ENCODE measurements at places on chromosomes 11 and 22. TPM values are rescaled to one million over a fixed set of nuclear protein-coding genes. Genes with fewer than 3 reads are reported as not detected.

Gene TRIM66
- 5.6 TPM for polyA plus RNA-seq

DNA sequence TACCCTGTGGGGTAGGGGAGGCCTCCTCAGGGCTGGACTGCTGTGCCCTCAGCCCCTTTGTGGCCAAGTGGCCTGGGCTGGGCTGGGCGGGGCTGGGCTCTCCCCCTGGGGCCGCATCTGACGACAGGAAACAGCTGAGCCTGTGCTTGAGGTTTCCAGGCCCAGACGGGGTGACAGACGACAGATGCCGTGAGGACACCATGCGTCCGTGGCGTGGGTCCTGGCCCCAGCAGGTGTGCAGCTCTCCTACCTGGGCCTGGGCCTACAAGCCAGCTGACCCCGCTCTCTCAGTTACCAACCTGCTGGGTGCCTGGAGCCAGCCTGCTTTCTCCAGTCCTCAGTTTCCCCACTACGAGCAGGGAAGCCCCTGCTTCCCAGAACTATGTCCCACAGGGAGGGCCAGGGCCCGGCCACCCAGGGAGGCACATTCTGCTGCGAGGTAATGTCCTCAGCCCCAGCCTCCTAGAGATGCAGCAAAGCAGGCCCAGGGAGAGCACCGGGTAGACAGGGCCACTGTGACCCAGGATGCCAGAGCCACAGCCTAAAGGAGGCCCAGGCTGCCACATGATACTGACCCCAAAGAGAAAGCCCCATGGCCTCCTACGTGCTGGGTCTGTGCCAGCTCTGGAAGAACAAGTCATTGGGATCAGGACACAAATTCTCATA, 181.3 kb downstream of the IGLL1 start:
- no peak for DNase-seq

DNA sequence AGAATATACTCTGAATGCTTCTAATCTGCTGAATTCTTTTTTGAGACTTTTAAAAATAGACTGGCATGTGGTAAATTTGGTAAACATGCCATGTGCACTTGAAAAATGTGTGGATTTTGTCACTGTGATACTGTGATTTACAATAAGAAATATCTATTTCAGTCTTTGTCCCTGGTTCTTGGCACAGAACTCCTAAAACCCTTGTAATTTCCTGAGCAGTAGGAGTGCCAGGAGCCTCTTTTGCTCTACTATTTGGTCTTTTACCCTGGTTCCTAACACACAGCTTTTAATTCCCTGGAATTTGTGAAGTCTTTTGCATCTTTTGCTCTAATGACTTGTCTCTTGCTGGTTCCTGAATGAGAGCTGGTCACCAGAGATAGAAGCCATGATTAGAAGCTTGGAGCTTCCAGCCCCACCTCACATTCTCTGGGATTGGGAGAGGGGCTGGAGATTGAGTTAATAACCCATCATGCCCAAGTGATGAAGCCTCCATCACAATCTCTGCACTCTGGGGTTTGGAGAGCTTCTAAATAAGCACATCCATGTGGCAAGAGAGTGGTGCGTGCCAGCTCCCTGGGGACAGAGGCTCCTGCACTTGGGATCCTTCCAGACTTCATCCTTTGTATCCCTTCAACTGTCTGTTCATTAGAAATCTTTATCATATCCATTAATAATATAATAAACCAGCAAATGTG, 27.2 kb upstream of the SYT13 start:
- no peak for DNase-seq

DNA sequence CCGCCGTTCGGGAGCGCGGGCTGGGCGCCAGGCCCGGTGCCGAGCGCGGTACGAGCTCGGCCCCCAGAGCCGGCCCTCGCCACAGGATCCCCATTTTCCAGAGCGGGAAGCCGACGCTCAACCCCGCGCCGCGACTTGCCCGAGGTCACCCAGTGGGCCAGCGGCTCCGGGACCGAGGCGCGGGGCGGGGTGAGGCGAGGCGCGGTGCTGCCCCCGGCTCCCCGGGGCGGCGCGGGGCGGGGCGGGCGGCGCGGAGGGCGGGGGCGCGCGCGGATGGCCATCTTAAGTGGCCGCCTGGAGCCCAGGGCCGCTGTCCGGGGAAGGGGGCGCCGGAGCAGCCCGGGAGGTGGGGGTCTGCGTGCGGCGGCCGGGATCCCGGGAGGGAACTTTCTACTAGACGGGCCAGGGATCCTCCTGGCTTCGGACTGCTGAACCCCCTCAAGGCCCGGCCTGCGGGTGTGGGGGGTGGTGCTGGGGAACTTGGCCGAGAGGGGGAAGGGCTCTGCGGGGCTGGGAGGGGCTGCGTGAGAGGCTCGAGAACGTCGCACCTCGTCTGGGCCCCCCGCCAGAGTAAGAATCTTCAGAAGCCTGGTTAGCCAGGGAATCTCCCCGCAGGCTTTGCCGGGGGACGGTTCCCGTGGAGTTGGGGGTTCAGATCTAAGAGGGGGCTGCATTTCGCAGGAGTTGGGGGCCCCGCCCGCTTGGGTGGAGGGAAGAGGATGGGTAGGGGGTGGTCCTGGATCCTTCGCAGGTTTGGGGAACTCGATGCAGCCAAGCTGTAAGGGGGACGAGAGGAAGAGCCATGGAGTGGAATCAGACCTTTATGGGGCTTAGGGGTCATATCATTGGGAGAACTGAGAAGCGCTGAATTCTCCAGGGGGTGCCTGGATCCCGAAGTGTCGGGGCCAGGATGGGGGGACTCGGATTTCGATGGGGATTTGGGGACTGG, 678 bp upstream of the INPPL1 start:
- peak; percentile 13 for DNase-seq

DNA sequence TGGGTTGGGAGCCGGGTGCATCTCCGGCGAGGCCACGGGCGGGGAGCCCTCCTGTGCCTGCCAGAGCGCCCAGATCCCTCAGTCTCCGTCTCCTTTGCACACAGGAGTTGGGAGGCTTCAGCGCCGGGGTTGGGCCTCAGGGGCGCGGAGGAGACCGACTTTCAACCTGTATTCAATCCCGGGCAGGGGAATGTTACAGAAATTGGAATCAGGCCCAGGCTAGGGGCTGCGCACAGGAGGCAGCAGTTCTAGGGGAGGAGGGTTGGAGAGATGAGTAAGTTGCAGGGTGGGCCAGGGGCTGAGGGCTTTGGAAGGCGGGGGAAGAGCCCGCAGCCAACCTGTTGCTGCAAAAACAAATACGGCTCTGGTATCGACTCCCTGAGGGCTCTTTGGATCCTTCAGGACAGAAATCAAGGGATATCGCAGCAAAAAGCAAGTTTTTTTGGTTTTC, 640 bp upstream of the KCNA4 start:
- no peak for DNase-seq

DNA sequence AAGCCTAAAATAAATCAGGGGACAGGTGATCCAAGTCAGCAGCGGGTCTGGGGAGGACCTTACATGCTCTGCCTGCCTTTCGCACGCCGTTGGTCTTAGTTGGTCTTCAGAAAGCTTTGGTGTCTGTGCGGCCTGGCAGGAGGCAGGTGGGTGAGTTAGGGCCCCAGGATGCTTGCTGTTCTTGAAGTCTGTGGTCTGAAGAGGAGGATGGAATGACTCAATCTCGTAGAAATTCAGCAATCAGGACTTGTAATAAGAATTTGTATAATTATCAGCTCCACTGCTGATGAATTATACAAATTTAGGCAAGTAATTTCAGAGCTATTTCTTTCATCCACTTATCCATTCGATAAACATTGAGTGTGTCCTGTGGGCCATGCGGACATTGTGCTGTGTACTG, 138.5 kb downstream of the FEZ1 start:
- no peak for DNase-seq

DNA sequence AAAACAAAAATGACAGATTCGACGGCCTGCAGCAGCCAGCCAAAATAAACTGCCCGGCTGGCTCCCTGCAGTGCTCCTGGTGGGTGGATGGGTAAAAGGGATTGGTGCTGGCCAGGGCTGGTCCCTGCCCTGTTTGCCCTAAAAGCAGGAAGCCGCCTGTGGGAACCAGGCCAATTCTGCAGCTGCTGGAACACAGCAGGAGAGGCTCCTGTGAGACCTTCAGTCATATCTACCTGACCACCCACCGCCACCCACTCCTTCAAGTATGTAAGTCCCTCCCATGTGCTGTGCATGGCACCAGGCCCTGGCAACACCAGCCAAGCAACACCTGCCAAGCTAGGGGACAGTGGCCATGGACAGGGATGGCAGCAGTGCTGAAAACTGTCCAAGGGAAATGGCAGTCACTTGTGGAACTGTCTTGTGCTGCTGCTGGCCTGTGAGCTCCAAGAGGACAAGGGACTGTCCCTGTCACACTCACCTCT, 48.7 kb upstream of the ARFGAP3 start:
- no peak for DNase-seq

- DNase-seq: no peak
Measured at GRCh38 chr11:116117331-116118137, 613.3 kb upstream of the CADM1 start.

- no peak for DNase-seq
Measured at GRCh38 chr11:12284316-12285050, 92.9 kb upstream of the PARVA start.

Gene RASSF10
- polyA plus RNA-seq: not detected

Gene AQP11
- 1.2 TPM for polyA plus RNA-seq

GRCh38 chr22:28021998-28022660, 103.1 kb upstream of the PITPNB start:
- no peak for DNase-seq

DNA sequence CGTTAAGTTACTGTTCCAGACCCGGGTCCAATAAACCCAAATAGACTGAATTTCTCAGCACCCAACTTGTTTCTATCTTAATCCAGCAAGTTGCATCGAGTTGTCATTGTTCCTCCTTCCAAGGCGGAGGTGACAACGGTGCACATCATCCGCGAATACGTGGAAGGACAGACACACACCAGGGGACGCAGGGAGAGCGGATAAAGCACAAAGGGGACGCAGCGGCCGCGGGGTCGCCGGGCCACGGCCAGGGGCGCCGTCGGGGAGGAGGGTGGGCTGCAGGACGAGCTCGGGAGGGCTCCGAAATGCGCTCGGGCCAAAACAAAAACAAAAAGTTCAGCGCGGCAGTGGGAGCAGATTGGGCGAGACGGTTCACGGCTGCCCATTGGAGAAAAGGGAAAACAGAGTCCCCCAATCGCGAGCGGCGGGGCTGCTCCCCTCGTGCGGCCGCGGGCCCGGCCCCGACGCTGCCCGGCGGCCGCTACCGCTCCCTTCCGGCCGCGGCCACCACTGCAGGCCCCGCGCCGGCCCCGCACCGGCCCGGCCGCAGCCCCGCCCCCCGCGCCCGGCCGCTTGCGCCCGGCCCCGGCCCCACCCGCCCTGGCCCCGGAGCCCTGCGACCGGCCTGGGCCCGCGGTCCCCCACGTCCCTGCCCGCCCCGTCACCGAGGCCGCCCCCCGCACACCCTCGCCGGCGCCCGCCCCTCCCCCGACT, 518 bp downstream of the KMT5B start:
- DNase-seq: no peak

Gene RNH1
- polyA plus RNA-seq: 260 TPM

DNA sequence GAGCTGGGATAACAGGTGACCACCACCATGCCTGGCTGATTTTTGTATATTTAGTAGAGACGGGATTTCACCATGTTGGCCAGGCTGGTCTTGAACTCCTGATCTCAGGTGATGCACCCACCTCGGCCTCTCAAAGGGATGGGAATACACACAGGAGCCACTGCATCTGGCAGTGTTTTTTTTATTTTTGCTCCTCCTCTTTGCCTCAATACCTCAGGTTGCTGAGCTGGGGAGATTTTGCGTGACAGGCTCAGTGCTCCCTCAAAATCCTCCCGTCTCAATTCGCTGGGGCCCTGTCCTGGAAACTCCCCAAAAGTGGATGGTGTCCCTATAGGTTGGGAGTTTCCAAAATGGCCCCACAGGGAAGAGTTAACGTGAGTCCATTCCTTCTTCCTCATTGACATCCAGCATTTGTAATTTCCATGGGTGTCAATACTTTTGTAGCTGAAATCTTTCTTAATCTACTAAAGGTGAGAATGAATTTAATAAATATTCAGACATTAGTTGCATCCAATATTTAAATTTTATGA, 71.8 kb downstream of the GGTLC2 start:
- DNase-seq: no peak

DNA sequence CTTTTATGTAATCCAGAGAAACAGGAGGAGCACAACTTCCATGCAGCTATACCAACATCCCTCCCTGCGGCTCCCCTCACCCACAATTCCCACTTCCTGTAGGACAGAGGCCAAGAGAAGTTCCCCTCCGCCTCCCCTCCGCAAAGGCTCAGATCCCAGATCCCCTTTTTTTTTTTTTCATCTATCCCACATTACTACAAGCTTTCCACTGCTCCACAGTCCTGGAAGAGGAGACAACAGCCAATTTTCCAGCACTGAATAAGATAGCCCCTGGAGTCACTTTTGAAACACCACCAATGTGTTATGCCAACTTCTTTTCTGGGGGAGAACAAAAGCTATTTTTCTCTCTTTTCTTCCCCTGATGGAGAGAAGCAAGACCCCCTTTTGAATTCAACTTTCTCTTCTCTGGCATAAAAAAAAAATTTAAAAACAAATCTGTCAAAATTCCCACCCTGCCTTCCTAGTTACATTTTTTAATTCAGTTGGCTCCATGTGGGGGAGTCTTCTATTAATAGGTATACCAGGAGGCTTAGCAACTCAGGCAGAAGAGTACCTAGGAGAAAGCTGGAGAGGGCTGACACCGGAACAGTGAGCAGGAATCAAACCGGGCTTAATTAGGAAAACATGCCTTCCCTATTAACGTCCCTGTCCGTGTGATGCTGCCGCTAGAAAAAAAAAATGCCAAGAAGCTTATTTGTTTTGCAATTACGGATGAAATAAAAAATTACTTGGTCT, 543.4 kb downstream of the BUD13 start:
- no peak for DNase-seq
